ENCODE measurements at places on chromosomes 3 and 15.

DNA sequence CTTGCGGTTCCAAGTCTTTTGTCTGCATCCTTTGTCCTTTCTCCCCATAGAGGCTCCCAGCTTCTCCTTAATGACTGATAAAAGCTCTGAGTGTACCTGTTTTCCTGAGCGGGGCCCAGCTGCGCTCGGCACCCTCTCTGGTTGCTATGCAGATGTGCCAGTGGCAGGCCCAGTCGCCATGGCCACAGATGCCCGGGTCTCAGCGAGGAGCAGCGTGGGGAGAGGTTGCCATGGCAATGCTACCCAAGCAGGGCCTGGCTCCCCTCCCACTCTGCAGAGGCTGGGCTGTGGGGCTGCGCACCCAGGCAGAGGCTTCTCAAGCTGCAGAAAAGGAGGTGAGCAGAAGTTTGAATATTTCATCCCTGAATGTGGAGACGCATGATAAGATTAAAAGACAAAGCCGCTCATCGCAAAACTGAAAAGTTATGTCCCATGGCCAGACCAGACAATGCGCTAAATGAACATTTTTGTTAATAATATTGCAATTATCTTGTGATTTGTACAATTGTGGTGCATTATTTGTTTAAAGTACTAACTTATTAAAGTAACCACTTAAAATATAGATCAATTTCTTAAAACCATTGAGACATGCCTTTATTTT is 66.1 kb downstream of the TPRA1 start:
- no peak for DNase-seq

- DNase-seq: no peak
Observed at GRCh38 chr3:8843347-8843746, 73.9 kb upstream of the OXTR start.

DNA sequence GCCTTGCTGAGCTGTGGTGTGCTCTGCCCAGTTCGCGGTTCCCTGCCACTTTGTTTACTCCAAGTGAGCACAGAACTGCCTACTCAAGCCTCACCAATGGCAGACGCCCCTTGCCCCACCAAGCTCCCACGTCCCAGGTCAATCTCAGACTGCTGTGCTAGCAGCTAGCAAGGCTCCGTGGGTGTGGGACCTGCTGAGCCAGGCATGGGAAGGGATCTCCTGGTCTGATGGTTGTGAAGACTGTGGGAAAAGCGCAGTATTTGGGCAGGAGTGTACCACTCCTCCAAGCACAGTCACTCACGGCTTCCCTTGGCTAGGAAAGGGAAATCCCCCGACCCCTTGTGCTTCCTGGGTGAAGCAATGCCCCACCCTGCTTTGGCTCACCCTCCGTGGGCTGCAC is 45.0 kb downstream of the SLC12A6 start:
- no peak for DNase-seq

DNA sequence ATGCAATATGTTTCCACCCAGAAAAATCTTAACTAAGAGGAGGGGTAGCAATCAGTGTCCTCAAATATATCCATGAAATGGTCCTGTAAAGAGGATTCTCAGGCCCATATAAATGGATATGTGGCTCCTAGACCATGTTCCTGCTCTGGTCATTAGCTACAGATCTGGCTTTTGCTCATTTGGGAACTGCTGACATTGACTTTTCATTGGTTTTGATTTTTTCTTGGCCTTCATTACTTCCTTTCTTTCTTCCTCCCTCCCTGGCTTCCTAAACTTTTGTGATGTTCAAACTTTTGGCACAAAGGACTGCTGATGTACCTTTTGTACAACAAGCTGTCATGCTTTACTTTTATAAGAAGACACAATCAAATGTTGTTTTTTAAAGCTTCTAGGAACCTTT is 41.6 kb upstream of the SNRK start:
- no peak for DNase-seq

DNA sequence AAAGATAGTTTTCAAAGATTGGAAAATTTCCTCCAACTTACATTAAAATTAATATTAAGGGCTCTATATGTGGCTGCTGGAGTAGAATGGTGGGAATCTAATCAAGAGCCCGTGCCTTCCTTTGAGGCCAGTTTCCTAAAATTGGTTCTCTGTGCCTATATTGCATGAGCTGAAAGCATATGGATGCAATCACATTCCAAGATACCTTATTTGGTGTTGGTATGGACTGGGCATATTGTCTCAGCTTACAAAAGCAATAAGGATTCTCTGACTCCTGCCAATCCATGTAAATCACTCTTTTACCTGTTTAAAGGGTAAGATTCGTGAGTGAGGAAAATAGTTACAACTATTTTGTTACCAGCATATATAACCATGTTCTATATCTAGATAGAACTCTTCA is 111.6 kb downstream of the GREM1 start:
- no peak for DNase-seq

DNA sequence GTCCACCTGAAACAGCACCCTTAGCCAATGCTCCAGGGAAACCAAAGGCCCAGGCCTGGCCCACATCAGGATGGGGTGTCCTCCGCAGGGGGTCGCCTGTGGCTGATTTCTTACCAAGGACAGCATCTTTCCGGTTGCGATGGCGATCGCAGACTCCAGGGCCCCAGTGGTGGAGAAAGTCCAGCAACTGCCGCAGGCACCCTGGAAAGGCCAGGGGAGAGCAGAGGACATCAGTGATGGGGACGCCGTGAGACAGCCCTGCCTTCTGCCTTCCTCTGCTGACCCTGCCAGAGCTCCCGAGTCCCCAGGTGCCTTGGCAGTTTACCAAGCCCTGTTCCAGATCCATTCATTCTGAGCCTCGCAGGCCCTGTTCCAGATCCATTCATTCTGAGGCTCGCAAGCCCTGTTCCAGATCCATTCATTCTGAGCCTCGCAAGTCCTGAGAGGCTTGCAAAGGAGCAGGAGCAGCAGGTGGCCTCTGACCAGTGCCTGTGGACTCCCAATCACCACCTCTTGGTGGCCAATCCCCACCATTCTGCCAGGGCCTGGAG is 12.5 kb downstream of the CTSH start:
- no peak for DNase-seq

DNA sequence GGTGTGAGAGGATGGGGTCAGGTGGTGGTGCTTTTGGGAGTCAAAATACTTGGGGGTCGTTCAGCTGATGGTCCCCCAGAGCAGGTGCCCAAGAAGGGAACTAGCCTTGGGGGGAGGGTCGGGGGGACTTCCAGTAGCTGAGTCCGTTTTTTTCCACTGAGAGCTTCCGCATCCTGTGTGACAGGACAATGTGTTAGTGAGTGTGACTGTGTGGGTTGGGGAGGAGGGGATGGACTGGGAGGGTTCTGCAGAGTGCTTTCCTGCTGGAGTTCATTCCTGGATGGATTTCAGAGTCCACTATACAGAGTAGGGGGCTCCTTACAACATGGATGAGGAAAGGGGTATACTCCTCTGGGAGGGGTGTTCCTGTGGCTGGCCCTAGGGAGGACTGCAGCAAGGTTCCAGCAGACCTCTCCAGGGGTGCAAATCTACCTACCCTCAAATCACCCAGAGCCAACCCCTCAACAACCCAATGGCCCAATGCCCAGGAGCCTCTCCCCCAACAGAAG is 601 bp upstream of the HYAL2 start:
- DNase-seq: no peak

GRCh38 chr15:73996939-73997338 is 2.4 kb downstream of the PML start:
- DNase-seq: peak; percentile 9

Data from T-helper 22 cell (primary cell).